ENCODE measurements at places on chromosomes 2 and 18.

GRCh38 chr2:84495539-84496146, 20.7 kb upstream of the DNAH6 start:
- peak; percentile 55 for DNase-seq

DNA sequence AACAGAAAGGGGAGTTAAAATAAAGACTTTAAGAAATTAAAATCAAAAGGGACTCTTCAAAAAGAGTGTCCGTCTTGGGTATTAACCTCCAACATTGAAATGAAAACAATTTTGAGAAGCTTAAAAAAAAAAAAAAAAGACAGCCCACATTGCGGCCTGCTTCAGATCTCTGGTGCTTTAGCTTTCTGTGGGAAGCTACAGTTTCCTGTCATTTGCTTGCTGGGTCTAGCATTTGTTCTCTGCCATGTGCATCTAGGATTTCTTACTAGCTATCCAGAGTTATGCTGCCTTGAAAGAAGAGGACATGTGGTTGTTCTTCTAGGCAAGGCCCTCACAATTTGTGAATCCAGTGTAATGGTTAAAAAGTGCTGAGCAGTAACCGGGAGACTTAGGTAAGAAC, 375.3 kb downstream of the SLC4A3 start:
- DNase-seq, result no peak

GRCh38 chr2:55419233-55419678, 400 bp downstream of the CCDC88A start:
- no peak for DNase-seq

- DNase-seq, result no peak
Observed at GRCh38 chr2:7840651-7841380, 841.0 kb upstream of the ID2 start.

- no peak for DNase-seq
Observed at GRCh38 chr2:213991453-213992108, 419.3 kb upstream of the VWC2L start.

GRCh38 chr2:200428961-200429665, 80.8 kb downstream of the KCTD18 start:
- no peak for DNase-seq
